ENCODE measurements at places on chromosomes 2 and 18. TPM values are rescaled to one million over a fixed set of nuclear protein-coding genes. Genes with fewer than 3 reads are reported as not detected.

DNA sequence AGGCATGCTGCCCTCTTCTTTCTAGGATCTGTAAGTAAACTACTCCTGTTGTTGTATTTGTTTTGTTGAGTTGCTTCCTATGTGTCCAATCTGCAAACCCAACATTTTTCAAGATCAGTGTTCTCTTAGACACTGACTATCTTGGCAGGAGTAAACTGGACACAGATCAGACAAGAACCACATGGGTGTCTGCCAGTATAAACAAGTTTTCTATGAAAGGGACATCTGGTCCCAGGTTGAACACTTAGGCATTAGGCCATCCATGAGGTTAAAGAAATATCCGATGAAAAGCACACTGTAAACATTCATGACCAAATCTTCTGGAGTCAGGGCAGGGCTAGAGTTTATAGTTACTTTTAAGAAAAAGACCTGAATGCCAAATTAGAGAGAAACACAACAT is 441.8 kb downstream of the NYAP2 start:
- no peak for DNase-seq
- H3K27ac ChIP-seq: no peak overlapping the region
- H3K36me3 ChIP-seq: no peaks in the 10 kb centered on the region
- no peaks in the 10 kb centered on the region for H3K27me3 ChIP-seq

DNA sequence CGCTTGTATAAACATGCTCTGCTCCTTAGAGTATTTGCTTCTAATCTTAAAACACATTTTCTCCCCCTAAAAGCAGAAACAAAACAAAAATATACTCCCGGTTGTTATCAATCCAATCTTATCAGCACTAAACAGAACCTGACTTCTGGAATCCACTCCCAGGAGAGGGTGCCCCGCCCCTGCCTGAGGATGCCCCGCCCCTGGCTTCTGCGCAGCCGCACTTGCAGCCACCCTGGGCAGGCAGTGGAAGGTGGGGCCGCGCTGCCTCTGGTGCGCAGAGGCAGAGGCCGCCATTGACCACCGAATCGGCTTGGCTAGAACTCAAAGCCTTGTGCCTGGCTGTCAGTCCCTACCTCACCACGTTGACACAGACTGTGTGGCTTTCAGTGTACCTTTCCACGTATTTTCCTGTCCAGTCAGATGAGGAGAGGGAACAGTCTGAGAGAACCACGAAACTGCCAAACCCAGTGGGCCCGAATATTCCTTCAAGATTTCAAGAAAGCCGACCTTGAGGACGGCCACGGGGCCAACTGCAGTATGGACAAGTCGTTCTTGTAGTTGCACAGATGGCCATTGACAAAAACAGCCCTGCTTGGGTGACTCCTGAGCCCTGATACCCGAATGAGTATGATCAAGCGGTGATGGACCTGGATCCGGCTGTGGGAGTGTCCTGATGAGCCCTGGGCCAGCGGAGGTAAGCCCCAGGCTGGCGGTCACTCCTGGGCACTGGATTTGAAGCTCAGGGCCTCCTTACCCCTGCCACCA is 46.2 kb upstream of the ARHGAP28 start:
- H3K4me3 ChIP-seq: no peak overlapping the region
- DNase-seq: peak; percentile 66
- peaks cover 23% of the 10 kb centered on the region for H3K4me1 ChIP-seq
- no peak overlapping the region for H3K27ac ChIP-seq
- no peaks in the 10 kb centered on the region for H3K36me3 ChIP-seq
- no peaks in the 10 kb centered on the region for H3K27me3 ChIP-seq

SFT2D3 gene
- total RNA-seq: 10.5 TPM

DNA sequence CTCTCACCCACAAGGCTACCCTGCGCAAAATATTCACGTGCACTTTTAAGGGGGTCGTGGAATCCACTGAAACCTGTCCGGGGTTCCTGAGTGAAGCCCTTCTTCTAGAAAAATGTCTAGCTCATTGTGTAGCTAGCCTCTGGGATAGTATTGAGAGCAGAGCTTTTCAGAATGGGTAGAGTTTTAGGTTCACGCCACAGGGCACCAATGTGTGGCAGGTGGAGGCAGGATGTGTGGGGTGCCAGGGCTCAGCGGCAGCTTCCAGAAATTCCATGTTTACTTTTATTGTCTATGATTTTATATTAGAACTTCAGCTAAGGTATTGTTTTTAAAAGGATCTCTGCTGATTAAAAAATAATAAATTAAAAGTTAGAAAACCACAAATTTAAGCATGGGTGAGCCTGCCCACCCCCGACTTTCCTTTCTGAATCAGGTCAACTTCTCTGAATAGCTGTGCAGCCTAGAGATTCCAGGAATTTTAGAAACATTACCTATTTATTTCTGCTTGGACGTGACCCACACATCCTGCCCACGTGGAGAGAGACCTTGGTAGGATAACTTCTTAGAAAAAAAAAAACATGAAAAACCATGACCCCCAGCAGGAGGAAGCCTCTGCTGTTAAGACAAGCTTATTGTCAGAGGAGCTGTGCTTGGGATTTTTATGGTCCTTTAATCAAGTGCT is 163.7 kb downstream of the CTIF start:
- no peaks in the 10 kb centered on the region for H3K4me1 ChIP-seq
- no peaks in the 10 kb centered on the region for H3K36me3 ChIP-seq
- no peak for DNase-seq

DNA sequence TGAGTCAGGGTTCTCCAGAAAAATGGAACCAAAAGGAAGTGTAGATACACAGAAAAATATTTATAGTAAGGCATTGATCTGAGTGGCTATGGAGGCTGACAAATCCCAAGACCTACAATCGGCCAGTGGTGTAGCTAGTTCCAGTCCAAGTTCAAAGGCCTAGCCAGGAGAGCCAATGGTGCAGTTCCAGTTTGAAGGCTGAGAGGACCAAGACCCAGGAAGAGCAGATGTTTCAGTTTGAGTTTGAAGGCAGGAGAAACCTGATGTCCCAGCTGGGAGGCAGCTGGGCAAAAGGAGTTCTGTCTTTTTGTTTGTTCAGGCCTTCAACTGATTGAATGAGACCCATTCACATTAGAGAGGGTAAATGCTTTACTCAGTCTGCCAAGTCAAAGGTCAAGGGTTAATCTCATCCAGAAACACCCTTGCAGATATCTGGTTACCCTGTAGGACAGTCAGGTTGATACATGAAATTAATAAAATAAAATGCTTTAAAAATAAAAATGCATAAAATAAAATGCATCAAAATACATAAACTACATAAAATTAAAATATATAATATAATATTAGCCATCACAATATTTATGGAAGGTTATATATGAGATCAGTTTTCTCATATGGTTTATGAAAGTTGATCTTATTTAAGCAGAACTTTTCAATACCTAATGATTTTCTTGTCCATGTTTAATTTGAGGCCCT is 38.7 kb downstream of the KCNE4 start:
- no peak overlapping the region for H3K4me3 ChIP-seq
- H3K27ac ChIP-seq: no peak overlapping the region
- H3K4me1 ChIP-seq: peaks cover 8% of the 10 kb centered on the region
- no peaks in the 10 kb centered on the region for H3K27me3 ChIP-seq
- no peaks in the 10 kb centered on the region for H3K36me3 ChIP-seq

- no peaks in the 10 kb centered on the region for H3K36me3 ChIP-seq
- no peaks in the 10 kb centered on the region for H3K4me1 ChIP-seq
- no peak for DNase-seq
- no peak overlapping the region for H3K27ac ChIP-seq
- no peak overlapping the region for H3K4me3 ChIP-seq
Observed at GRCh38 chr2:26298638-26299393, 47.1 kb upstream of the SELENOI start.
